IPS DF 6.9 (cell line): ENCODE measurements at places on chromosomes 5 and 9.

DNA sequence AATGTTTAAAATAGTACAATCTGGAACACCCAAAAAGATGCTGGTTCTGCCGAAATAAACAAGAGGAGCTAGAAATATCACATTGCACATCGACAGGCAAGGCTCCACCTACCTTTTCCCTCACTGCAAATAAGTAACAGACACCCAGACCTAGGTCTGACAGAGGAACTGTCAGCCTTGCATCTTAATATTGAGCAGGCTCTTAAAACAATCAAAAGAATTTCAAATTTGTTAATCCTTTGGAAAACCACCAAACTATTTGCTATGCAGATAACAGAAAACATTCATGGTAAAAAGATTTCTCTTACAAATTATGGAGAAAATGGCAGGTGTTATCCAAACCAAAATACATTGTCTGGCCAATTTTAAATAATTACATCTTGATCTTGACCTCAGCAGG, 71.3 kb downstream of the FRMD3 start:
- H3K36me3 ChIP-seq: no peaks in the 10 kb centered on the region
- DNase-seq: no peak
- H3K4me3 ChIP-seq: no peak overlapping the region
- H3K4me1 ChIP-seq: peaks cover 1% of the 10 kb centered on the region; the same call in 1 of the 2 replicates

GRCh38 chr9:116112236-116112635, 41.4 kb upstream of the PAPPA start:
- no peaks in the 10 kb centered on the region for H3K36me3 ChIP-seq
- H3K4me1 ChIP-seq: no peaks in the 10 kb centered on the region
- H3K27me3 ChIP-seq: no peaks in the 10 kb centered on the region
- H3K4me3 ChIP-seq: no peak overlapping the region
- H3K27ac ChIP-seq: no peak overlapping the region

- H3K36me3 ChIP-seq: no peaks in the 10 kb centered on the region
- H3K4me3 ChIP-seq: no peak overlapping the region
- DNase-seq: no peak
- no peaks in the 10 kb centered on the region for H3K27me3 ChIP-seq
- H3K27ac ChIP-seq: no peak overlapping the region
- H3K4me1 ChIP-seq: peaks cover 8% of the 10 kb centered on the region
These were observed 12.1 kb downstream of the C9orf50 start for GRCh38 chr9:129608561-129609481.

GRCh38 chr5:115543365-115544042, 1.1 kb downstream of the FEM1C start:
- H3K4me3 ChIP-seq: peak overlapping the region; percentile 83
- no peak for DNase-seq

GRCh38 chr9:127022913-127023660, 99.3 kb downstream of the ANGPTL2 start:
- H3K4me3 ChIP-seq: no peak overlapping the region
- H3K27ac ChIP-seq: no peak overlapping the region
- DNase-seq: no peak
- no peaks in the 10 kb centered on the region for H3K36me3 ChIP-seq
- H3K27me3 ChIP-seq: no peaks in the 10 kb centered on the region
- H3K4me1 ChIP-seq: 0 out of 2 replicates have a peak, but pooled peaks cover 3% of the 10 kb centered on the region

- no peaks in the 10 kb centered on the region for H3K36me3 ChIP-seq
- H3K27me3 ChIP-seq: no peaks in the 10 kb centered on the region
- H3K4me1 ChIP-seq: no peaks in the 10 kb centered on the region; the same call in 1 of the 2 replicates
- DNase-seq: no peak
These were observed 182.2 kb upstream of the ISL1 start for GRCh38 chr5:51201024-51201423.

GRCh38 chr5:28468166-28468565, 1429.8 kb upstream of the CDH9 start:
- no peak for DNase-seq
- no peaks in the 10 kb centered on the region for H3K36me3 ChIP-seq
- H3K27me3 ChIP-seq: no peaks in the 10 kb centered on the region
- H3K27ac ChIP-seq: no peak overlapping the region

- H3K36me3 ChIP-seq: no peaks in the 10 kb centered on the region
- no peak for DNase-seq
- H3K27ac ChIP-seq: no peak overlapping the region
- H3K4me3 ChIP-seq: no peak overlapping the region
- H3K4me1 ChIP-seq: no peaks in the 10 kb centered on the region
- H3K27me3 ChIP-seq: no peaks in the 10 kb centered on the region
These were observed 309.0 kb upstream of the FBXL7 start for GRCh38 chr5:15191012-15191411.

DNA sequence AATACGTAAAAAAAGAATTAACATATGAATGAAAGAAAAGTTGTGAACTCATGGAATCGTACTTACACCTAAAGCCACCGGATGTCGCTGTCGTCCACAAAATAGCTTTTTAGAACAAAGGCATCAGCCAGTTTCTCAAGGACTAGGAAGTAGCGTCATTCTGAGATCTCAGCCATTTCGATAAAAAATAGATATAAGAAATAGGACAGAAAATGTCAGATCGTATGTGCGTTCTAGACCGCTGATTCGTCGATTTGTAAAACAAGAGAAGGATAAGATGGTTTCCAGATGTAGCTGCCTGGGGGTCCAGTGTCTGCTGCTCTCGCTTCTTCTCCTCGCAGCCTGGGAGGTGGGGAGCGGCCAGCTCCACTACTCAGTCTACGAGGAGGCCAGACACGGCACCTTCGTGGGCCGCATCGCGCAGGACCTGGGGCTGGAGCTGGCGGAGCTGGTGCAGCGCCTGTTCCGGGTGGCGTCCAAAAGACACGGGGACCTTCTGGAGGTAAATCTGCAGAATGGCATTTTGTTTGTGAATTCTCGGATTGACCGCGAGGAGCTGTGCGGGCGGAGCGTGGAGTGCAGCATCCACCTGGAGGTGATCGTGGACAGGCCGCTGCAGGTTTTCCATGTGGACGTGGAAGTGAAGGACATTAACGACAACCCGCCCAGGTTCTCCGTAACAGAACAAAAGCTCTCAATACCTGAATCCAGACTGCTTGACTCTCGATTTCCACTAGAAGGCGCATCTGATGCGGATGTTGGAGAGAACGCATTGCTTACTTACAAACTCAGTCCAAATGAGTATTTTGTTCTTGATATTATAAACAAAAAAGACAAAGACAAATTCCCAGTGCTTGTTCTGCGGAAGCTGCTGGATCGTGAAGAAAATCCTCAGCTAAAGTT, at the start of gene PCDHA10:
PCDHA10 (plus strand) TSS at position 126 of the 903 bp plus-strand sequence; CDS start at position 278, 152 bp downstream.
- peak within 1 kb of the TSS; percentile 65; the same call in 1 of the 2 replicates for H3K4me3 ChIP-seq
- H3K36me3 ChIP-seq: peaks cover 4% of the 10 kb centered on the region; the same call in 1 of the 2 replicates
- H3K27me3 ChIP-seq: no peaks in the 10 kb centered on the region

DNA sequence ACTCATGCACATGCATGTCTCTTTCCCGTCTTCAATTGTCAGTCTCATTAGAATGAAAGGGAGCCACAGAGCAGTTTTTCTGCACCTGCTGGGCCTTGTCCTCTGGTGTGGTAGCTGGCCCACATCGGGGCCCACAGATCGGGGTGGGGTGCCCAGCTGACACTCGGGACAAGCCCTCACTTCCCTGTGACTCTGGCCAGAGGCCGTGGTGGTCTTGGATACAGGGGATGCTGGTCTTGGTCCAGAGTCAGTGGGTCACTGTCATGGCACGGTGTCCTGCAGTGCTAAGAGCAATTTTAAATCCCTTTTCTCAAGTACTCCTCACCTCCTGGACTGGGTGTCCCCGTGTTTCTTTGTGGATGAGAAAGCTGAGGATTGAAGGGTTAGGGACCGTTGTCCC, 193.2 kb downstream of the CACNA1B start:
- no peak overlapping the region for H3K27ac ChIP-seq
- H3K36me3 ChIP-seq: no peaks in the 10 kb centered on the region
- DNase-seq: no peak
- peaks cover 12% of the 10 kb centered on the region for H3K4me1 ChIP-seq

DNA sequence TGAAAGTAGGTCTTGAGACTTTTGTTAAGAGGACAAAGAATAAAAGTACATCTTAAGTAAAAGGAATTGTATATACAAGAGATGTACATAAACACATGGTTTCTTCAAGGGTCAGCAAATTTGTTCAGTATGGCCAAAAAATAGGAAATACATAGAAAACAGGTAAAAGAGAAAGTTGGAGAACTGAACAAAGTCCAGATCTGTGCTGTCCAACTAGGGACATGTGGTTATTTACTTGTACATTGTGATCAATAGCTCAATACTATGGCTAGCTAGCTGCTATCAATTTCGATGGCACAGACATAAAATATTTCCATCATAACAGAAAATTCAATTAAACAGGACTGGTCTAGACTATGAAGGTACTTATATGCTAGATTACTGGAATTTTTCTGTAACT, 92.3 kb downstream of the RAPGEF6 start:
- no peaks in the 10 kb centered on the region for H3K36me3 ChIP-seq
- no peak overlapping the region for H3K4me3 ChIP-seq
- H3K27me3 ChIP-seq: no peaks in the 10 kb centered on the region
- DNase-seq: no peak
- no peaks in the 10 kb centered on the region for H3K4me1 ChIP-seq

GRCh38 chr9:37381094-37381741, 41.3 kb upstream of the GRHPR start:
- no peaks in the 10 kb centered on the region for H3K27me3 ChIP-seq
- no peaks in the 10 kb centered on the region for H3K36me3 ChIP-seq
- no peak overlapping the region for H3K4me3 ChIP-seq
- no peaks in the 10 kb centered on the region for H3K4me1 ChIP-seq

DNA sequence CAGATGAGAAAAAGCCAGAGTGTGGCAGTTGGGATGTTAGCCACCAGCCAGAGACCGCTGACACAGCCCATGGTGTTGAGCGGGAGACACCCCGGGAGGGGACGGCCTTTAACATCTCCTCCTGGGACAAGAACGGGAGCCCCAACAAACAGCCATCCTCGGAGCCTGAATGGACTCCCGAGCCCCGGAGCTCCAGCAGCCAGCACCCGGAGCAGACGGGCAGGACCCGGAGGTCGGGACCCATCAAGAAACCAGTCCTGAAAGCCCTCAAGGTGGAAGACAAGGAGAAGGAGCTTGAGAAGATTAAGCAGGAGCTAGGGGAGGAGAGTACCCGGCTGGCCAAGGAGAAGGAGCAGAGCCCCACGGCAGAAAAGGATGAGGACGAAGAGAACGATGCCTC, 28.0 kb upstream of the POMT1 start:
- H3K27ac ChIP-seq: no peak overlapping the region
- no peak overlapping the region for H3K4me3 ChIP-seq
- peaks cover 67% of the 10 kb centered on the region for H3K36me3 ChIP-seq
- H3K27me3 ChIP-seq: no peaks in the 10 kb centered on the region
- H3K4me1 ChIP-seq: no peaks in the 10 kb centered on the region

- H3K4me1 ChIP-seq: no peaks in the 10 kb centered on the region
- DNase-seq: no peak
- no peaks in the 10 kb centered on the region for H3K36me3 ChIP-seq
- no peaks in the 10 kb centered on the region for H3K27me3 ChIP-seq
These were observed 149.9 kb downstream of the FAM114A2 start for GRCh38 chr5:153888781-153889180.

GRCh38 chr9:26399556-26399955, 493.0 kb downstream of the CAAP1 start:
- no peak for DNase-seq
- no peak overlapping the region for H3K27ac ChIP-seq
- H3K4me3 ChIP-seq: no peak overlapping the region
- H3K4me1 ChIP-seq: no peaks in the 10 kb centered on the region
- H3K36me3 ChIP-seq: no peaks in the 10 kb centered on the region

GRCh38 chr9:385818-386398, 171.2 kb downstream of the DOCK8 start:
- H3K27me3 ChIP-seq: no peaks in the 10 kb centered on the region
- no peak overlapping the region for H3K4me3 ChIP-seq
- DNase-seq: peak; percentile 60

- H3K4me3 ChIP-seq: no peak overlapping the region
- H3K27ac ChIP-seq: no peak overlapping the region
- H3K4me1 ChIP-seq: no peaks in the 10 kb centered on the region
- H3K27me3 ChIP-seq: no peaks in the 10 kb centered on the region
These were observed 37.9 kb downstream of the LMNB1 start for GRCh38 chr5:126814721-126815404.

GRCh38 chr9:27528886-27529315, 713 bp downstream of the MOB3B start:
- peaks cover 1% of the 10 kb centered on the region; the same call in 1 of the 2 replicates for H3K4me1 ChIP-seq

- H3K27ac ChIP-seq: no peak overlapping the region
- no peaks in the 10 kb centered on the region for H3K4me1 ChIP-seq
- H3K27me3 ChIP-seq: no peaks in the 10 kb centered on the region
- H3K4me3 ChIP-seq: no peak overlapping the region
These were observed 24.3 kb downstream of the SPAAR start for GRCh38 chr9:35933550-35934067.

GRCh38 chr9:101265261-101265660, 119.5 kb downstream of the BAAT start:
- no peak overlapping the region for H3K27ac ChIP-seq
- no peak overlapping the region for H3K4me3 ChIP-seq
- H3K4me1 ChIP-seq: peaks cover 4% of the 10 kb centered on the region; the same call in 1 of the 2 replicates
- H3K27me3 ChIP-seq: no peaks in the 10 kb centered on the region

DNA sequence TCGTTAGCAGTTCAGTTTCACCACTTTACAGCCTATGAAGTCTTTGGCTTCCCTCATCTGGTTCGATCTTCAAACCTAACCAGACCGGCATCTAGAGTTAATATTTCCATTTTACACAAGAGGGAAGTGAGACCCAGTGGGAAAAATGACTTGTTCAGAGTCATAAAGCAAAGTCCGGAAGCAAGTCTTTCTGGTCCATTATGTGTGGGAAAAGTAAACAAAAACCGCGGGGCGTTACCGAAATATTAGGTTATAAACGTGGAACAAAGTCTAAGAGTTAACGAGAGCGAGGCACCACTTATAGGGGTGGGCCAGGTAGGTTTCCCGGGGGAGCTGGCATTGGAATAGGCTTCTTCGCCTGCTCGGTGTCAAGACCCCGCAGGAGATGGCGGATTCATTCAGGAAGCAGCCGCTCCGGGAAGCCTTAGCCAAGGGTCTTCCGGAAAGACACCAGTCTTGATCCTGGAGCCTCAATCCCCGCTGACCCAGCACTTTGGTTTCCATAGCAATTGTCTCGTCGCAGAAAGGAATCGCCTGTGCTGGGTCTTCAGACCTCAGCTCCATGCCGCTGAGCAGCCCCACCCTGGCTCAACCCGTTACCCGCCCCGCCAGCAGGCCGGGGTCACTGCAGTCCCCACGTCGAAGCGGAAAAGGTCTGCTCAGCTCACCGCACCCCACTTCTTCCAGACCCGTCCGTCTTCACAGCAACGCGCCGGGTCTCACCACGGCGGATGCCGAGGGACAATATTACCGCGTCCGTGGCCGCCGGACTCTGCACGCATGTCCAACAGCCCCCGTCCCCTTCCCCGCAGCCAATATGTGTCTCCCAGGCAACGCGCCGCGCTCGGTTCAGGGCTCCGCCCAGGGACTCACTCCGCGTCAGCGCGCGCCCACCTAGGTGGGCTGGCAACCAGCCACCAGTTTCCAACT, at the start of gene C5orf52:
C5orf52 (plus strand) TSS at position 872 of the 930 bp plus-strand sequence. CDS start 82 bp downstream, outside the sequence.
- H3K27ac ChIP-seq: no peak within 1 kb of the TSS
- H3K4me1 ChIP-seq: no peaks in the 10 kb centered on the region
- peaks cover 14% of the 10 kb centered on the region; the same call in 1 of the 2 replicates for H3K27me3 ChIP-seq
- DNase-seq: no peak
